ENCODE measurements at places on chromosomes 4 and X.

- no peak for DNase-seq
These were observed 403 bp downstream of the PHOX2B start for GRCh38 chr4:41748074-41748570.

- no peak for DNase-seq
These were observed 22.7 kb upstream of the SEPTIN11 start for GRCh38 chr4:76926841-76927240.

- no peak for DNase-seq
These were observed 64.1 kb downstream of the ANTXR2 start for GRCh38 chr4:80008971-80009370.

DNA sequence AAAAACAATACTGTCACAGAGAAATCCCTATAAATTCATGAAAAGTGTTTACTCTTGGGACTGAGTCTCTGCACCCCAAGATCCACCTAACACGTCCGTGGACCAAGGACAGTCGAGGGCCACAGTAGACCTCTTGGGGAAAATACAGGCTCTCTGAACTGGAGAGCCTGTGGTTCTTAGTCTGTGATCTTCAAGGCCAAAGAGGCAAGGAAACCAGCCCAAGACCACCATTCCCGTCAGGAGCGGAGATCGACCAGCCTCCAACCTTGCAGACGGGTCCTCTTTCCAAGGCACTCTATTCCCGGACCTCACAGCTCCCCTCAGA is 1.6 kb upstream of the APBB2 start:
- DNase-seq: no peak

GRCh38 chrX:2463973-2464676 is 36.7 kb downstream of the DHRSX start:
- DNase-seq: no peak
